ENCODE measurements at places on chromosomes 3 and 15. TPM values are rescaled to one million over a fixed set of nuclear protein-coding genes. Genes with fewer than 3 reads are reported as not detected.
A peak's percentile ranks its signal among the peaks of the same experiment; 100 is the strongest.

GRCh38 chr15:66760968-66761725 is 59.1 kb downstream of the SMAD6 start:
- peaks cover 75% of the 10 kb centered on the region for H3K4me1 ChIP-seq
- no peaks in the 10 kb centered on the region for H3K36me3 ChIP-seq
- H3K27ac ChIP-seq = peak overlapping the region; percentile 86
- no peaks in the 10 kb centered on the region for H3K27me3 ChIP-seq
- no peak overlapping the region for H3K4me3 ChIP-seq
- peak; percentile 49 for DNase-seq

GRCh38 chr3:41608347-41608746 is 353.6 kb downstream of the ULK4 start:
- no peak overlapping the region for H3K4me3 ChIP-seq
- DNase-seq = no peak
- H3K36me3 ChIP-seq = no peaks in the 10 kb centered on the region
- no peaks in the 10 kb centered on the region for H3K4me1 ChIP-seq
- H3K27ac ChIP-seq = no peak overlapping the region

DNA sequence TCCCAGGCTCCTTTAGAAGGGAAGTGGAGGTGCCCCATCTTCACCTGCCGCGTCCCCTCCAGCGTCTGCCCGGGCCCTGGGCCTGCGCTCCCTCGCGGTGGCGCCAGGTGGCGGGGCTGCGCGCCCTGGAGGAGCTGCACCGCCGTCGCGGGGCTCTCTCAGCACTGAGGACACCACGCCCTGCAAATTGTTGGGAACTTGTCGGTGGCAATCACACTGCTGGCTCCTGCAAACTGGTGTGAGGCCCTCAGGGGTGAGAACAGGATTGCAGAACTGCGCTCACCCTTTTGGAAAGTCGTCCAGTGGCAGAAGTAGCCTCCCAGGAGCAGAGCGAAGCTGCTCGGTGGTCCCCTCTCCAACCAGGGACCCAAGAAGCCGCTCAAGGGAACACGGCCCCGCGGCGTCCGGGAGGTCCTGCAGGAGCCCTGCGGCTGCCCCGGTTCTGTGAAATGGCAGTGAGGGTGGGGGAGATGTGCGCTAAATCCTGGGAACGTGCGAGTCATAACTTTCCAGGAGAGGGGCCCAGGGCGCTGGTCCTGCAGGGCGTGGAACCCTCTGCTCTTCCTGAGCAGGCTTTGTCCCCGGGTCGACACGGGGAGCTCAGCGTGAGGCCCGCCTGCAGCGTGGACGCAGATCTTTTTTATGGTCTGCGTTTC is 995 bp upstream of the LRRK1 start:
- no peaks in the 10 kb centered on the region for H3K36me3 ChIP-seq
- peaks cover 12% of the 10 kb centered on the region for H3K4me1 ChIP-seq
- peaks cover 45% of the 10 kb centered on the region for H3K27me3 ChIP-seq
- H3K4me3 ChIP-seq = peak overlapping the region; percentile 58
- DNase-seq = peak; percentile 66

DNA sequence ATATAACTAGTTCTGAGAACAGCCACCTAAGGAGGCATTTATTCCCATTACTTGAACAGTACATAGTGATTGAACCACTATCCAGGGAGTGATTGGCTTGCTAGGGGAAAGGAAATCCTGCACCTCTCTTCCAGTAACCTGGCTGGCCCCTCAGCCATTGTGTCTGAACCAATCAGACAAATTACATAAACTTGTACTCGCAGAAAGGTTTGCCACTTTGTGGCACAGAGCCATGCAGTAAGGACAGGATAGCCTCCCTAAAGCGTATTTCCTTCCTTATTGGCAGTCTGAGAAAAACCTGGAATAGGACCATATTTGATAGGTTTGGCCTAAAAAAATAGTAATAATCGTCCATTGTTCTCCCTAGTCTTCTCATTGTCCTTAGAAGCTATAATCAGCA is 19.0 kb downstream of the CMSS1 start:
- H3K27ac ChIP-seq = no peak overlapping the region
- H3K27me3 ChIP-seq = no peaks in the 10 kb centered on the region
- no peaks in the 10 kb centered on the region for H3K36me3 ChIP-seq
- no peak overlapping the region for H3K4me3 ChIP-seq
- peaks cover 23% of the 10 kb centered on the region for H3K4me1 ChIP-seq
- DNase-seq = no peak

The GOLGA6L9 gene
- total RNA-seq = 1.1 TPM

The COL7A1 gene
- 14.8 TPM for total RNA-seq

All from heart right ventricle (tissue), 16 donors.